Activated CD4-positive, CD25-positive, alpha-beta regulatory T cell (primary cell): ENCODE measurements at places on chromosomes 16 and 17.

DNA sequence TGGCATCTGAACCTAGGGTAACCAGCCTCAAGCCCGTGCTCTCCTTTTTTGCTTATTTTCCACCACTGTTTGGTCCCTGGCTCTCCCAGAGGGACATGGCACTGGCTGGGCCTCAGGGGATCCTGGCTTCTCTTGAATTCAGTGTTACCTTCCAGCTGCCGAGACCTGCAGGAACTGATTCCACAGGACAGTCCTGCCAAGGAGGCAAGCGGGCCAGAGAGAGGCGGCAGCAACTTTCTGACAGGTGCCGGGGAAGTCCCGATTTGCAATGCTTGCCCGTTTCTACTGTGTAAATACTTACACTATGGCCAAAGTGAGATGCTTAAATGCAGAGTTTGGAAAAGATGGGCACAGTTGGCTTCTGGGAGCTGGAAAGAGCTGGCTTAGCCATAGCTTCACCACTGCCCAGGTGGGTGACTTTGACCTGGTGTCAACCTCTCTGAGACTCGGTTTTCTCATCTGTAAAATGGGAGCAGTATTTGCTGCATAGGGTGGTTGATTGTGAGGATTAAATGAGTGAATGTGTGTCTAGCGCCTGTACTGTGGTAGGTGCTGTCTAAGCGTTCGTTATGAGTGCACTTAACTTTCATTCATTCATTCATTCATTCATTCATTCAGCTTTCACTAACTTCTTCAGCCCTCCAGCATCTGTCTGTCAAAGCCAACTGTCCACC lies 124.9 kb downstream of the CMIP start:
- DNase-seq: no peak

DNA sequence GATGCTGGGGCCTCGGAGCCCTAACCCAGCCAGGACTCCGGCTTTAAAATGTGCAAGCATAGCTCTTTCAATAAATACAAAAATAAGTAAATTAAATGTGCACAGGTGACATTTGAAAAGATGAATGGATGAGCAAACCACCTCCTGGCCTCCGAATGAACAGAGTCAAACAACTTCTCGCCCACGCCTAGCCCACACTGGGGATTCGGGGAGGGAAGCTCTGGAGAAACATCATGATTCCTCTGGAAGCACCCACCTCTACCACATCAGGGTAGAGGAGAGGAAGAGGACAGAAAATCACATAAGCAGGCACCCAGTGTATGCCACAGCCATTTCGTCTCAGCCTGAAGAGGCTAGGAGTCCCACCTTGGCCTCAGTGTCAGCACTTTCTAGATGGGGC lies 105.8 kb downstream of the SDK2 start:
- no peak for DNase-seq

- DNase-seq: no peak
Observed at GRCh38 chr17:83005639-83006038, 73.8 kb upstream of the METRNL start.

- no peak for DNase-seq
Observed at GRCh38 chr16:14586637-14587305, 43.3 kb downstream of the PARN start.

DNA sequence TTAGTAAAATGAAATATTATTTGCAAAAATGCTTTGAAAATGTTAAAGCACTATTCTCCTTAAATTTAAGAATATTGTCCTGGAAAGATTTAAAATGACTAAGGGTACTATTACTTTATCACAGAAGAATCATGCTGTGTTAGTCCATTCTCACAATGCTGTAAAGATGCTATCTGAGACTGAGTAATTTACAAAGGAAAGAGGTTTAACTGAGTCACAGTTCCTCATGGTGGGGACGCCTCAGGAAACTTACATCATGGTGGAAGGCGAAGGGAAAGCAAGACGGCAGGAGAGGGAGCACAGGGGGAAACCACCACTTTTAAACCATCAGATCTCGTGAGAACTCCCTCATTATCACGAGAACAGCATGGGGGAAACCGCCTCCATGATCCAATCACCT lies 245.6 kb downstream of the IRX3 start:
- DNase-seq: no peak

DNA sequence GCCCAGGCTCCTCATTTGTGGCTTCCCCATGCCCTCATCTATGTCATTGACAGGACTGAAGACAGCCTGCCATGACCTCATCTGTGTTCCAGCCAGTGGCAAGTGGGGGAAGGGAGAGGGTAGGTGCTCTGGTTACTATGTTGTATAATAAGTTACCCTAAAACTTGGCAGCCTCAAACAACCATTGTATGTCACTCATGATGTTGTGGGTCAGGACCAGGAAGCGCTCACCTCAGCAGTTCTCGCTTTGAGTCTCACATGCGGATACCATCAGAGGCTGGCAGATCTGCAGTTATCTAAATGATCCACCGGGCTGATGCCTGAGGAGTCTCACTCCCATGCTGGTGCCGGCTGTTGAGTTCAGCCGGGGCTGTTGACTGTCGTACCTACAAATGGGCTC lies 89.0 kb upstream of the TMEM97 start:
- DNase-seq: no peak

DNA sequence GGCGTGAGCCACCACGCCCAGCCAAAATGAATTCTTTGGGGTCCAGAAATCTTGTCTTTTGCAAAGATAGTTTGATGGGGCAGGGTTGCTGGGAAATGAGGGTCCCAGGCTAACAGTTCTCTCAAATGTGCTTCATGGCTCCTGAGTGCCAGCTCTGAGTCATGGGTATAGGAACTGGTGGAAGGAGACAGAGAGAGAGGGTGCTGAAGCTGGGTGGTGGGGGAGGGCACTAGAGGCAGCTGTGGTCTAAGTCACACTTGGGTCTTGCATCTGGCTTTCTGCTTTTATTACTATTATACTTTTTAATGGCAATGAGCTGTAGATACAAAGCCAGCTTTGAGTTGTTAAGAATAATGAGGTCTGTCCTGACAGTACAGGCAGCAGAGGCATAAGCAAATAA lies 54.6 kb downstream of the PRKCA start:
- no peak for DNase-seq

GRCh38 chr17:8029121-8029520 lies 9.7 kb upstream of the ALOX15B start:
- no peak for DNase-seq

DNA sequence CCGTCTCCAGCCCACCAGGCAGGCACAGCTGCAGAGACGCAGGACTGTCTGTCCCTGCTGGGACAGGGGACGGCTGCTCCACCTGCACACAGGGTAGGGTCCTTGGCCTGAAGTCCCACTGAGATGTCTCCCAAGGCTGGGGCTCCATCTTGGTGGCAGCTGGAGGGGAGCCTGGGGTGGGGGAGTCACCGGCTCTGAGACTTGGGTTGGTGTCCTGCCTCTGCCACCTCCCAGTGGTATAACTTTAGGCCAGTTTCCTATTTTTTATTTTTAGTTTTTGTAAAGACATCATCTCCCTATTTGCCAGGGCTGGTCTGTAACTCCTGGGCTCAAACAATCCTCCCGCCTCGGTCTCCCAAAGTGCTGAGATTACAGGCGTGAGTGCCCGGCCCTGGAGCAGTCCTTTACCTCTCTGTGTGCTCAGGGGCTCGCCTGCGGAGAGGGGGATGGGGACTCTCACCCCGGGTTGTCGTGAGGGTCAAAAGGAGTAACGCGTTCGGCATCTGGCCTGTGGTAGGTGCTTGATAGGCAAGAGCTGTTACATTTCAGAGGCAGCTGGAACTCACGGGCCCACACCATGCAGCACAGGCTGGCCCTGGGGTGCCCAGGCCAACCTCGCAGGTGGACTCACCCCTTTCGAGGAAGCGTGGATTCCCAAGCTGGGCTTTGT lies 46.6 kb upstream of the DOC2B start:
- no peak for DNase-seq

DNA sequence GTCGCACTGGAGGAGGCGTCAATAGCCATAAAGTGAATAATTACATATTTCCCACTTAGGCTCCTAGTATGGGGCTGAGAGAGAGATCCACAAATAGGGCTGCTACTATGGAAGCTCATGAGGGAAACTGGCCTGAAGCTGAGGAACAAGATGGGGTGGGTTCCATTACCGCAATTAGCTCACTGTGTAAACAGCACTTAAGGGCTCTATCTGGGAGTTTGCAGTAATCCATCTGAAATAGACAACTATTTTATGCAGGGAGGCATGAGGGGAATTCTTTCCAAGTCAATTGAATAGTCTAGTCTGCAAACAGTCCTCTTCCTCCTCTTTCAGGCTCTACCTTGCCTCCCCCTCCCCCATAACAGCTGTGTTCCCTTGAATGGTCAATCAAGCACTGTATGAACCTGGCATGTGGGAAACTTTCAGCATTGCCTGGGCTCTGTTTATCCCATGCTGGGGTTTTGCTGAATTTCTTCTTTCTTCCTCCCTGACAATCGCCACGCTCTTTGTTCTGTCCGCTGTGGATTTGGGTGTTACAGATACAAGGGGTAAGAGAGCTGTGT lies 56.1 kb upstream of the MAF start:
- no peak for DNase-seq

GRCh38 chr16:520847-521246 lies 6.7 kb upstream of the CAPN15 start:
- no peak for DNase-seq

DNA sequence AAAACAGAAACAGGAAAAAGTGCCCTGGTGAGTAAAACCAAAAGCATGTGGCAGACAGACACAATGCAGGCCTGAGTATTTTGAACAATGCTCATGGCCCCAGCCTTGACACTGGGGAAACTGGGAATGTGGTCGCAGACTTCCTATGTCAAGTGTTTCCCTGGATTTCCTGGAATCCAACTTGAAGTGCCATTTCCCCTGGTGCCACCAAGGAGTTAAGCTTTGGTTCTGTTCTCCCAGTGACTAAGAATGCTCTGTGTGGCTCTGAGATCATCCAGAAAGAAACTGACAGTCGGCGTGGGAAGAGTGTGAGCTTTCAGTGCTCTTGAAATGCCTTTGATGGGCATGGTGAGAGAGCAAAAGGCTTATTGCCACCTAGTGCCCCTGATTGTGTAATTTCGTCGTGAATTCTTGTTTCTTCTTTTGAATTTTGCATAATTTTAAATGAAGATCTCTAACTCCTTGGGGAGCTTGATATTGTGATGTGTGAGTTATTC lies 96.0 kb downstream of the YPEL2 start:
- DNase-seq: no peak

DNA sequence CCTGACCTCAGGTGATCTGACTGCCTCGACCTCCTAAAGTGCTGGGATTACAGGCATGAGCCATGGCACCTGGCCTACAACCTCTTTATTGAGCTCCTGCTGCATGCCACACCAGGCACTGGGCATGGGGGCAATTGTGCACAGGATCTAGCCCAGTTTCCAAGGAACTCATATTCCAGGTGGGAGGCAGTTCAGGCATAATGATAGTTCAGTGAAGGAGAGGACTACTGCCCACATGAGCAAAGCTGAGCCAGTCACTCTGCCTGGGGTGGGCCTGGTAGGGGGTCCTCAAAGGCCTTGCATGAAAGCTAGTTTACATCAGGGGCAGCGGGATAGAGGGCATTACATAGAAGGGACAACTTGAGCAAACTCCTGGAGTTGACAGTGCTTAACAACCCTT lies 2.6 kb upstream of the HCRT start:
- DNase-seq: no peak

GRCh38 chr17:44981221-44981968 lies 13.3 kb upstream of the C1QL1 start:
- no peak for DNase-seq

GRCh38 chr17:38421171-38421841 lies 7.0 kb upstream of the ARHGAP23 start:
- no peak for DNase-seq

DNA sequence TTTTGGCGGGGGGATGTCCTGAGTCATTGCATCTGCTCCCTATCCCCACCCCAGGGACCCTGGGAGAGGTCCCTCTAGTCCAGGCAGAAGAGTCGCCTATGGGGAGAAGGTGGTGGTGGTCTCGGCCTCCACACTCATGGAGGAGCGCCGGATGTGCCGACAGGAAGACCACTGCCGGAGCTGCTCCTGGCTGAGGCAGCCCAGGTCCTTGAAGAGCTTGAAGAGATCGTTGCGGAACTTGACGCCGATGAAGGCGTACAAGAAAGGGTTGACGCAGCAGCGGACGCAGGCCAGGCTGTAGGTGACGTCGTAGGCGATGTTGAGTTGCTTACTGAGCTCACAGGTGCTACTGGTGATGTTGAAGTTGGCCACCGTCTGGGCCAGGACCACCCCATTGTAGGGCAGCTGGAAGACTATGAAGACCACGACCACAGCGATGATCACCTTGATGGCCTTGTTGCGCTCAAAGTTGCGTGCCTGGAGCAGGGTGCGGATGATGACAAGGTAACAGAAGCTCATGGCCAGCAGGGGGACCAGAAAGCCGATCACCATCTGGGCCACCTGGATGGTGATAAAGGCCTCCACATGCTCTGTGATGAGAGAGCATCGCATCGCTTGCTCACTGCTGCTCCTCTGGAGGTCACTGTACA lies 10.5 kb downstream of the CCR7 start:
- no peak for DNase-seq

DNA sequence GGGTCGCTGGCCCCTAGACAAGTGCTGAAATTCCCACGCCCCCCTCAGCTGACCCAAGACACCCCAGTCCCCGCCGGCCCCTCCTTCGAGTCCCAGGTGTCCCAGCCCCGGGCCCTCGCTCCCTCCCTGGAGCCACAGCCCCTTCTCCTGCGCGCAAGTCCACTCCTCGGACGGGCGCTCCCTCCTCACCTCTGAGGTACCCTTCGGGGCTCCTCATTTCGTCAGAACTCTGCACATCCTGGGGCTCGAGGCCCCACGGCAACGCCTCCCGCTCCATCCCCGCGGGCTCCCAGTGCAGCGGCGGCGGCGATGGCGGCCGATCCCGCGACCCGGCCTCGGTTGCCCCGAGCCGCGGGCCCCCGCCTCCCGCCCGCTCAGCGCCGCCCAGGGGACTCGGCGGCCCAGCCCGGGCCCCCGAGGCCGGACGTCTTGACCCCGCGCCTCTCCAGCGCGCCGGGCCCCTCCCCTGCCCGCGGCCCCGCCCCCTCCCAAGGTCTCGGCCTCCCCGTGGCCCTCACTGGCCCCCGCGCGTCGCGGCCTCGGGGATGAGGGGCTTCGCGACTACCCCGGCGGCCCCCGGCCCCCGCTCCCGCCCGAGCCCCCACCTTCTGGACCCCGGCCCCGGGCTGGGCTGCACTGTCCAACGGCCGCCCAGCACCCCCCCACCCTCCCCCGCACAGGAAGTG lies at the start of gene ZNF768:
Gene ZNF768 (minus strand): TSS at position 430 of the 686 bp plus-strand sequence. CDS start 153 bp downstream, at position 277.
- DNase-seq: no peak

DNA sequence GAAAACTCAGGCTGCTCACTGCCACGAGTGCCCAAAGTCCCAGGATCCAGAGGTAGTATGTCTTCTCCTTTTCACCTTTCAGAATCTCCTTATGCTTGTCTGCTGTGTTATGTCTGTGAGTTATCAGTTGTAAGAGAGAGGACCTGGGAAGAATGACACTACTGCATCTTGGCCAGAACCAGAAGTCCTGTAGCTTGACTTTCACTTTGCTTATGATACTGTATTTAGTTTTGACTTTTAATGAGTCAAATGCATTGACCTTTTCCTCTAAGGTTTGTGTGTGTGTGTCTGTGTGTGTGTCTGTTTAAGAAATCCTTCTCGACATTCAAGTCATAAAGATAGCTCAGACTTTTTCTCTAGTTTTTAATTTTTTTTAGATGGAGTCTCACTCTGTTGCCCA lies 43.4 kb downstream of the BMERB1 start:
- no peak for DNase-seq

GRCh38 chr17:69711541-69711940 lies 297.0 kb downstream of the MAP2K6 start:
- no peak for DNase-seq
